ENCODE measurements at places on chromosomes 7 and 10. TPM values are rescaled to one million over a fixed set of nuclear protein-coding genes. Genes with fewer than 3 reads are reported as not detected.

- no peak for DNase-seq
Observed at GRCh38 chr10:14656052-14656730, 118.5 kb downstream of the FAM107B start.

GRCh38 chr10:95907456-95908253 is at the start of gene CC2D2B:
Gene CC2D2B, plus strand, starts transcription at chr10:95907975. Its CDS starts 3,349 bp downstream, at chr10:95911324.
- DNase-seq: no peak

LBX1 gene
- total RNA-seq: not detected

CPA4 gene
- total RNA-seq: 0.25 TPM

DOCK1 gene
- total RNA-seq: 39.5 TPM

Measured in kidney epithelial cell (primary cell).